Aorta (tissue), 5 donors: ENCODE measurements at places on chromosomes 1 and 21. TPM values are rescaled to one million over a fixed set of nuclear protein-coding genes. Genes with fewer than 3 reads are reported as not detected.

The PRAMEF1 gene
- total RNA-seq = not detected

The LCE1F gene
- not detected for total RNA-seq

The C1orf116 gene
- total RNA-seq = 0.36 TPM

The IVL gene
- not detected for total RNA-seq

The FCMR gene
- total RNA-seq = 4.0 TPM

The NBPF3 gene
- 5.7 TPM for total RNA-seq

The ADAM30 gene
- total RNA-seq = not detected

The IL20 gene
- total RNA-seq = not detected

The LRRC53 gene
- not detected for total RNA-seq

The GPX7 gene
- total RNA-seq = 21.0 TPM

The TINAGL1 gene
- total RNA-seq = 506 TPM

DNA sequence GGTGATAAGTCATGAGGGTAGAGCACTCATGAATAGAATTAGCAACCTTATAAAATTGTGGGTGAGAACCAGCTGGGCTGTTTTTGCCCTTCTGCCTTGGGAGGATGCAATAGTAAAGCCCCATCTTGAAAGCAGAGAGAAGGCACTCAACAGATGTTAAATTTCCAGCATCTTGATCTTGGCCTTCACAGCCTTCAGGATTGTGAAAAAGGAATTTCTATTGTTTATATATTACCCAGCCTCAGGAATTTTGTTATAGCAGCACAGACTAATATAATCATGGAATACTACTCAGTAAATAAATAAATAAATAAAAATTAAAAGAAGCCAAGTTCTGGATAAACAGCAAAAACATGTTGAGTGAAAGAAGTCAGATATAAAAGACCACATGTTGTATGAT is 175.2 kb downstream of the KCNT2 start:
- H3K4me1 ChIP-seq = no peaks in the 10 kb centered on the region
- H3K27ac ChIP-seq = no peak overlapping the region
- no peak for DNase-seq
- no peaks in the 10 kb centered on the region for H3K27me3 ChIP-seq

GRCh38 chr1:46219551-46220520 is 16.7 kb downstream of the LURAP1 start:
- H3K4me1 ChIP-seq = no peaks in the 10 kb centered on the region
- H3K36me3 ChIP-seq = peaks cover 3% of the 10 kb centered on the region
- no peak for DNase-seq
- no peak overlapping the region for H3K27ac ChIP-seq
- no peak overlapping the region for H3K4me3 ChIP-seq

DNA sequence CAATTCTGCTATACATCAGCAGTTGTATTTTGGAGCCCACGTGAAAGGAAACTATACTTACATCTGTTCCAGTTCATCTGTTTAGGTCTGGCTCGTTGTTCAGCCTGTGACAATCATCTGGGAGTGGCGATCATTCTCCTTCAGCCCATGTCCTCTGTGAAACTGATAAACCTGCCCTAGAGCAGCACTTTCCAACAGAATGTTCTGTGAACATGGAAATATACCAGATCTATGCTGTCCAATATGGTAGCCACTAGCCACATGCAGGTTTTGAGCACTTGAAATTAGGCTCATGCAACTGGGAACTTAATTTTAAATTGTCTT is 24.5 kb upstream of the COQ8A start:
- no peaks in the 10 kb centered on the region for H3K36me3 ChIP-seq
- no peak overlapping the region for H3K4me3 ChIP-seq
- DNase-seq = no peak
- H3K27me3 ChIP-seq = no peaks in the 10 kb centered on the region
- H3K27ac ChIP-seq = no peak overlapping the region

DNA sequence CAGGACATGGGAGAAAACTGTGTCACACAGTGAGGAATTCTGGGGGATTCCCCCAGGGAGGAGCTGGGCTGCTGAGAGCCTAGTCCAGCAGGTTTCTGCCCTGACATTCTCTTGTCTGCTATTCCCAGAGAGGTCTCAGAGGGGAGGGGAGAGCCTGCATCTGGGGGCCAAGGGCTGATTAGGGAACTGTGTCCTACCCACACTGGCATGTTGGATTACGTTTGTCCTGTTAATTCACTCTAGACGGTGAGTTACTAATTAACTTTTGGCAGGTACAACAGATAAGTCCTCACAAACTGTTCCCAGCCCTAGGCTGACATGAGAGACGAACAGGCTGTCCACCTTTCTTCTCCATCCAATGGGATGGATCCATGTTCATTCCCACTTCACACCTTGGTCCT is 2.6 kb upstream of the SH3BGRL3 start:
- no peak overlapping the region for H3K4me3 ChIP-seq
- no peak for DNase-seq
- no peaks in the 10 kb centered on the region for H3K4me1 ChIP-seq
- no peaks in the 10 kb centered on the region for H3K36me3 ChIP-seq
- H3K27ac ChIP-seq = no peak overlapping the region

GRCh38 chr1:84254703-84255238 is 46.7 kb upstream of the SAMD13 start:
- no peak overlapping the region for H3K4me3 ChIP-seq
- no peak overlapping the region for H3K27ac ChIP-seq
- peaks cover 12% of the 10 kb centered on the region for H3K4me1 ChIP-seq
- H3K36me3 ChIP-seq = no peaks in the 10 kb centered on the region

GRCh38 chr1:163250382-163250974 is 47.8 kb upstream of the RGS5 start:
- peaks cover 2% of the 10 kb centered on the region for H3K4me1 ChIP-seq
- H3K27ac ChIP-seq = peak overlapping the region; percentile 98
- DNase-seq = no peak
- H3K36me3 ChIP-seq = no peaks in the 10 kb centered on the region
- H3K27me3 ChIP-seq = no peaks in the 10 kb centered on the region

DNA sequence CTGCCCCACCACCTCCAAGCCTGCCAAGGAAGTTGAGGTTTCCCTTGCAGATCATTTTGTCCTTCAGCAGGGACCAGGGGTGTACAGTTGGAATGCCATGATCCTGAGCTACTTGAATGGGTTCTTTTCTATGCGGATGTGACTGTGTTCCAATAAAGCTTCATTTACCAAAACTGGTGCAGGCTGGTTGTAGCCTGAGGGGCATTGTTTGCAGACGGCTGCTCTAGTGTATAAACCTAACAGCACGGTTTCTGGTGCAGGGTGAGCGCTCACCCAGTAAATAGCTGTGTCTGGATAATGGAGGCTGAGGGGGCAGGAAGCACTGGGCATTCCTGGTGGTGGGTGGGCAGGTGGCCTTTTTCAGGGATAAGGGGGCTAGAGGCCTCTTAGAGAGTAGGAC is 72.7 kb upstream of the ACTL8 start:
- no peak overlapping the region for H3K4me3 ChIP-seq
- H3K4me1 ChIP-seq = no peaks in the 10 kb centered on the region
- DNase-seq = no peak
- no peaks in the 10 kb centered on the region for H3K36me3 ChIP-seq

- no peaks in the 10 kb centered on the region for H3K4me1 ChIP-seq
- H3K4me3 ChIP-seq = no peak overlapping the region
- H3K27me3 ChIP-seq = no peaks in the 10 kb centered on the region
- no peak for DNase-seq
- H3K36me3 ChIP-seq = no peaks in the 10 kb centered on the region
Observed at GRCh38 chr1:94807742-94808491, 12.2 kb upstream of the SLC44A3 start.

- no peak overlapping the region for H3K27ac ChIP-seq
- H3K27me3 ChIP-seq = no peaks in the 10 kb centered on the region
- H3K4me3 ChIP-seq = peak overlapping the region; percentile 61
- no peaks in the 10 kb centered on the region for H3K36me3 ChIP-seq
- no peaks in the 10 kb centered on the region for H3K4me1 ChIP-seq
- peak; percentile 81 for DNase-seq
Observed at GRCh38 chr1:147084273-147085096, 87.8 kb downstream of the PRKAB2 start.

- H3K27ac ChIP-seq = no peak overlapping the region
- no peak overlapping the region for H3K4me3 ChIP-seq
- DNase-seq = peak; percentile 72
- H3K4me1 ChIP-seq = no peaks in the 10 kb centered on the region
Observed at GRCh38 chr1:20100632-20101355, 18.5 kb downstream of the PLA2G2D start.

DNA sequence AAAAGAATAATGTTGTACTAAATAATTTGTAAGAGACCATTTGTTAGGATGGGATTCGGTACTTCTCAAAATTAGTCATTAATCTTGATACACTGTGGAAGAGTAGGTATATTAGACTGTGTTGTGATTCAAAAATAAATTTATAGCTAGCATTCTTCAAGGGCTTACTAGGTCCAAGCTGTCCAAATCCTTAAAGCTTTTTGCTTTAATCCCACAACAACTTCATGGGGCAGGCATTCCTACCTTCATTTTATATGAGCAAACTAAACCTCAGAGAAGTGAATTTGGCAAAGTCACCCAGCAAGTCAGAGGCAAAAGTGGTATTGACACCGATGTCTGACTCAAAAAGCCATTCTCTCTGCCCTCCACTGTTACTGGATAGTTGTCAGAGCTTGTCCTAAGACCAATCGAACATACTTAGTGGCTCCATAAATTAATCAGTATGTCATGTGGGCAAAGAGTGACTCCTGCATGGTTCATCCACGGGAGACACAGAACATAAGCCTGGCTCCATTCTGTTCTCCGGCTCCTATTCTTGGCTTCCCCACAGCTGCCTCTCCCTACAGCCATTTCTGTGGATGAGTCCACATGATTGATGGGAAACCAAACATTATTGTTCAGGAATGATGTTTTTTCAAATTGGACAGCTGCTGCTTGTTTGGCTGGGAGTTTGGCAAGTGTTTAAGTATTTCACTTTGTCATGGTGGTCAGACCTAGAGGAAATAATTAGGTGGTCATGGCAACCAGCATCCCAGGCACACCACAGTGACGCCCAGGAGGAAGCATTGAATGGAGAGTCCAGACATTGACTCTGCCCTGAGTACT is 133.4 kb upstream of the FGGY start:
- no peaks in the 10 kb centered on the region for H3K27me3 ChIP-seq
- no peak for DNase-seq
- H3K27ac ChIP-seq = peak overlapping the region; percentile 67
- H3K4me1 ChIP-seq = peaks cover 9% of the 10 kb centered on the region
- no peak overlapping the region for H3K4me3 ChIP-seq

GRCh38 chr1:24566236-24566867 is 10.5 kb downstream of the NCMAP start:
- no peak overlapping the region for H3K27ac ChIP-seq
- no peak overlapping the region for H3K4me3 ChIP-seq
- H3K27me3 ChIP-seq = no peaks in the 10 kb centered on the region

DNA sequence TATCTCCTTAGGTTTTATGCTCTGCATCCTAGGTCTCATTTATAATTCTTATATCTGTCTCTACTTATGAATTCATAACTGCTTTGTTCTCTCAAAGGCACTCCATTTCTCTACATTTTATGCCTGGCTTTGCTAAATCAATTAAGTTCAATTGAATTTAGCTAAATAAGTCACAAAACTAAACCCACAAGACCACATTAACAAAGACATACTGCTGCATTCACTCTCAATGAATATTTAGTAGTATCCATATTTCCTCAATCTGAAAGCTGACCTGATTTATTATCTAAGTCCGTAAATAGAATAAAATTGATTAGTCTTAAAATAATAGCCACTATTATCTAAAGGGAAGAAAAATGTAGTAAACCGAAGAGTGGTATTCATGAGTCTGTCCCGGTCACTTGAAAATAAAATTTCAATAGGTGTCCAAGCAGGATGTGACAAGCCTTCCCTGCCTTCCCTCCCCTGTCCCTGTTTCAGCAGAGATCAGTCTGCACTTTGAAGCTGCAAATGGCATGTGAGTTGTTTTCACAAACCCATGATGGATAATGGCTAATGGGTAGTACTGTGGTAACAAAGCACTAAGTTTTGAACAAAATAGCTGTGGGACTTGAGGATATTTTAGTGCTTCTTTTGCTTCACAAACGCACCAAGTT is 295.0 kb upstream of the NCAM2 start:
- H3K36me3 ChIP-seq = no peaks in the 10 kb centered on the region
- no peak overlapping the region for H3K27ac ChIP-seq
- H3K4me1 ChIP-seq = no peaks in the 10 kb centered on the region
- no peak overlapping the region for H3K4me3 ChIP-seq
- no peak for DNase-seq
